Thymus (tissue), 14 donors: ENCODE measurements at places on chromosomes 7 and 10. TPM values are rescaled to one million over a fixed set of nuclear protein-coding genes. Genes with fewer than 3 reads are reported as not detected.

DNA sequence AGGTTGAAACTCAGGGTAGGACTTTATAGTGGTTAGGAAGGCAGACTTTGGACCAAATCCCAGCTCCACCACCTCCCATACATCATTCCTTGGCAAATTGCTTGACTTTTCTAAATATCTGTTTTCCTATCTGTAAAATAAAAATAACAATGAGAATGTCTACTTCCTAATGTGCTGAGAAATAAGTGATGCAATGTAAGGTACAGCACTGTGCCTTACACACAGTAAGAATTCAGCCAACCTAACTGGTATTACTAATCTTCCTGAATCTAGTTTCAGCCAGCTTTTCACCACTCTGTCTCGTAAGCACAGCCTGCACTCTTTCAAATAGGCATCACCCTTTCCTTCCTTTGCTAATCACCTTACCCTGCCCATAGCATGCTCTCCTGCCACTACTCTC is 9.7 kb downstream of the PRLHR start:
- no peak for DNase-seq
- no peaks in the 10 kb centered on the region for H3K27me3 ChIP-seq
- H3K27ac ChIP-seq = no peak overlapping the region
- no peaks in the 10 kb centered on the region for H3K4me1 ChIP-seq
- no peak overlapping the region for H3K4me3 ChIP-seq

- H3K36me3 ChIP-seq = no peaks in the 10 kb centered on the region
- no peak overlapping the region for H3K27ac ChIP-seq
- no peaks in the 10 kb centered on the region for H3K27me3 ChIP-seq
- no peaks in the 10 kb centered on the region for H3K4me1 ChIP-seq
Measured at GRCh38 chr10:81135851-81136250, 598.1 kb downstream of the SH2D4B start.

DNA sequence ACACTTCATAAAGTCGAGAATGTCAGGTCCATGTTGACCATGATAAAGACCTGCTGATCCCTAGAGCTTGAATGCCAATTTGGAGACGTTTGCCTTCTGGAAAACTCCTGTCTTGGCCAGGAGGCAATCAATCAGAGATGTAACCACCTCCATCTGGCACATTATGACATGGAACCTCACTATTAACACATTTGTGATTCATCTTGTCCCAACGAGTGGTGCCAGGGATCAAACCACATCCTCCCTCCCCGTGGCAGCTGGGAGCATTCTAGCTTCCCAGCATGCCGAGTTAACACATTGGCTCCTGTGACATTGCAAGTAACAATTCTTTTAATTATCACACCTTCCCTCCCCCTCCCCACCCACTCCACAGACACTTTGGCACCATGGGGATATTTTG is 84.0 kb upstream of the PPP1R17 start:
- DNase-seq = no peak
- H3K27me3 ChIP-seq = no peaks in the 10 kb centered on the region
- no peak overlapping the region for H3K27ac ChIP-seq
- no peak overlapping the region for H3K4me3 ChIP-seq
- no peaks in the 10 kb centered on the region for H3K36me3 ChIP-seq

GRCh38 chr7:158097106-158097452 is 490.5 kb downstream of the PTPRN2 start:
- H3K4me3 ChIP-seq = no peak overlapping the region
- no peaks in the 10 kb centered on the region for H3K4me1 ChIP-seq
- no peaks in the 10 kb centered on the region for H3K27me3 ChIP-seq
- H3K27ac ChIP-seq = no peak overlapping the region
- H3K36me3 ChIP-seq = no peaks in the 10 kb centered on the region

NEURL1 gene
- total RNA-seq = 1.6 TPM

OR6B1 gene
- not detected for total RNA-seq

ITPRID1 gene
- total RNA-seq = 0.05 TPM
